Hindlimb muscle (tissue), 1 donor: ENCODE measurements at places on chromosomes 16 and 17.

- no peak for DNase-seq
Observed at GRCh38 chr17:76139801-76140660, 1.0 kb downstream of the FOXJ1 start.

DNA sequence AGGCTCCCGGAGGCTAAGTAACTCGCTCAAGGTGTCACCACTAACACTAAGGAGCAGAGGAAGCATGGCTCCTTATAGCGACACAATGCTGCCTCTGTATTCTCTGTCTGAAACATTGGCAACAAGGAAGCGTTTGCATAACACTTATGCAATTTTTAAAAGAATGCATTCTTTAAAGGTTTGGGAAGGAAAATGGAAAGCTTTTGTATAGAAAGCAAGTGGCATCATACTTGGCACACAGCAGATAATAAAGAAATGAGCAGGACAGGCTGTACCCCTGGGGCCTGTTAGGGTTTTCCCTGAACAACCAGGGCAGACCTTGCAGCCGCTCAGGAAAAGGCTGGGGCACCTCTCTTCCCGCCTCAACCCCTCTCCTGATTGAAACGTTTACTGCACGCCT lies 36.9 kb downstream of the PPL start:
- DNase-seq: no peak

GRCh38 chr17:47716375-47716774 lies 16.7 kb upstream of the TBX21 start:
- DNase-seq: no peak

DNA sequence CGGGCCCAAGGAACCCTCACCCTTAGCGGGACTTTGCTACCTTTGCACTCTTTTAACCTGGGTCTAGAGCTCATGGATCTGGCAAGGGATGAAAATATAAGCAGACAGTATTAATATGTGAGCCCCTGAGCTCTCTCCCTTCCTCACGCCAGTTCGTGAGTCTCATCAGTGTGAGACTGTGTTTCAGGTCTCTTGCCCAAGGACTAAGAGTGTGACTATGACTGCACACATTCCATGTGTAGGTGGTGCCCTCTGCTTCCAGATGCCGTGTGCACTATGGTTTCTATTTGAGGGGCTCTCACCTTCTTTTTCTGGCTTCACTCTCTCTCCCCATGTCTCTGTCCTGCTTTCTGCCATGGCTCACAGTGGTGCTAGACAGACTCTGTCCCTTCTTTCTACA lies 40.5 kb downstream of the DHRS7B start:
- no peak for DNase-seq

- no peak for DNase-seq
Observed at GRCh38 chr17:64718058-64718457, 56.0 kb upstream of the SMURF2 start.

- no peak for DNase-seq
Observed at GRCh38 chr16:79099716-79100115, 500.8 kb downstream of the MAF start.

DNA sequence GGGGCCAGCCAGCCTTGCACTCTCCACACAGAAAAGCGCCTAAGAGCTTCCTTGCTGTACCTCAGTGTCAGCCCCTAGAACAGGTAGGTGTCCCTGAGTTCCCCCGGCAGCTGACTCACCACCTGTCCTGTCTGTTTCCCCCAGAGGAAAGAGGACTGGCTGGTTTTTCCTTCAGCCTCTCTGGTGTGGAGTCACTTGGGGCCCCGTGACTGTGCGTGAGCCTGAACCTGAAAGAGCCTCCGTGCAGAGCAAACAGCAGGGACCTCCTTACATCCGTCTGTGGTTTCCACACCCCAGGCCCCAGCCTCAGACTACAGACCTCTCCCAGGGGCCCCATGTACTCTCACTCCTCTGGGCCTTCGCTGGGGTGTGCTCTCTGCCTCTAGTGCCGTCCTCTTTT lies 87.8 kb downstream of the GNAO1 start:
- no peak for DNase-seq

DNA sequence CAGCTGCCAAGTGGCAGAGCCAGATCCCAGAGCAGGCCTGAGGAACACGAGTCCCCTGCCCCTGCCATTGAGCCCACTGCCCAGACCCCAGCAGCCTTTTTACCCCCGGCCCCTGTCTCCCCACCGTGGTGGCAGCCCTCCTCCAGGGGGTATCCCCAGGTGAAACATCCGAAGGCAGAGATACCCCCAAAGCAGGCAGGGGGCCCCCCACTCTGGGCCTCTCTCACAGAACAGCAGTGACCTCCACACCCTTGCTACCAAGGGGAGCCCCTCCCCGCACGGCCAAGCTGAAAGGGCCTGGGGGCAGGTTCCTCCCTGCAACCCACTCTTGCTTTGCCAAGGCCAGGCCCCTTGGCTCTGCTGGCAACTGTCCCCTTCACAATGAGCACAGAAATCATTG lies 142.2 kb downstream of the ENGASE start:
- DNase-seq: no peak

- DNase-seq: no peak
Observed at GRCh38 chr16:19354371-19354770, 63.3 kb upstream of the TMC5 start.

DNA sequence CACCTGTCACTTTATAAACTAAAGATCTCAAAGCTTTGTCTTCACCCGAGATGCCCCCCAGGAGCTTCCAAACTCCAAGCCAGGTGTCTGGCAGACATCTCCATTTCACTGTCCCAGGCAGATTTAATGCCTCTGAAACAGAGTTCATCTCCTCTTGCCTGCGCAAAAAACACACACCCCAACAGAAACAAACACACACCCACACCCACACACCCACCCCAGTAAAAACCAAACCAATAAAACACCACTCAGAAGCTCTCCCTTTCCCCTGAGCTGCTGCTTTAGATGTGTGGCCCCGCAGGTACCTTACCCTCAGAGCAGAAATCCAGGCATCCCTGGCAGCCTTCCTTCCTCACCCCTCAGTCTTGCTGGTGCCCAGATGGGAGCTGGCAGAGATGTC lies 14.4 kb downstream of the SEC14L1 start:
- DNase-seq: no peak

DNA sequence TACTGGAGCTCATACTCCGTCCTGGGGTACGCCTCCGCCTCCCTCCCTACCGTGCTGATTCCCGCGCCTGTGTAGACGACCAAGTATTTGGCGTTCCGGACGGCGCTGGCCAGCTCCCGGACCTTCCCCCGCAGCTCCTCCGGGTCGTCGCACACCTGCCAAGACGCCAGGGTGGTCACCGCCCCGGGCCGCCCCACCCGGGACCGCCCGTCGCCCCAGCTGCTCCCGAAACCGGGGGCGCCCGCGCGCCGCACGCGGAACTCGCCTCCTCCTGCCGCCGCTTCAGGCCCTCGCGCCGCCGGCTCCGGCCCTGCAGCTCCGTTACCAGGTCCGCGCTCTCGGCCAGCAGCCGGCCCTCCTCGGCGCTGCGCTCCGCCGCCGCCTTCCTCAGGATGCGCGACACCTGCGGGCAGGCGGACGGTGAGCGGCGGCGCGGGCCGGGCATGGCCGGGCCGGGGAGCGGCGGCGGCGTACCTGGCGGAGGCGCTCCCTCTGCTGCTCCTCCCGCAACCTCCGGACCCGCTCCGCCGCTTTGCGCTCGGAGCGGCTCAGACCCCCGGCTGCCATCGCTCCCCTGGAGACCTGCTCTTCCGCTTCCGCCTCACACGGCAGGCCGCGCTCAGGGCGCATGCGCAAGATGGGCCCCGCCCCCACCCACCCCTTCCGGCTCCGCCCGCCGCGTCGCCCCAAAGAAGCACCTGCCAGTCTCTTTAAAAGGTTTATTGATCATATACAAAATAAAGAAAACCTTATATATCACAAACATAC lies at the start of gene SIRT7:
Gene SIRT7 (minus strand): TSS at position 612 of the 768 bp plus-strand sequence. CDS start 45 bp downstream, at position 567.
- peak; percentile 80 for DNase-seq

GRCh38 chr17:45129940-45130680 lies 2.2 kb downstream of the PLCD3 start:
- no peak for DNase-seq

- DNase-seq: no peak
Observed at GRCh38 chr16:722835-723633, 2.1 kb downstream of the ANTKMT start.

GRCh38 chr17:5506307-5506706 lies 19.9 kb downstream of the MIS12 start:
- no peak for DNase-seq

DNA sequence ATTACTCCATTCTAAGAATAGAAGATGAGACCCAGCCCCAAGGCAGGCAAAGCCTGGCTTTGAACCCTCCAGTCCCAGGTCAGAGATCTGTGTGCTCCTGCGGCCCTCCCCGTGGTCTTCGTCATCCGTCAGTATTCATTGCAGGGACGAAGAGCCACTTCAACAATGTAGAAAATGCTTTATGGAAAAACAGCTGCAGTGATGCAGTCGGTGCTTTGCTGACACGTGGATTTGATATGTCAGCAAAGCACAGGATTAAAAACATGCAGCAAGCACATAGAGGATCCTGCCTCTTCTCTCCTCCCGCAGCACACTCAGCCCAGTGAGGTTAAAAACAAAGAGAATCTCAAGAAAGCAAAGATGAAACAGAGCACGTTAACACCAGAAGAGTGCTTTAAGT lies 117.1 kb upstream of the AXIN2 start:
- DNase-seq: peak; percentile 49

- DNase-seq: no peak
Observed at GRCh38 chr16:75702242-75702641, 981 bp upstream of the DUXB start.

DNA sequence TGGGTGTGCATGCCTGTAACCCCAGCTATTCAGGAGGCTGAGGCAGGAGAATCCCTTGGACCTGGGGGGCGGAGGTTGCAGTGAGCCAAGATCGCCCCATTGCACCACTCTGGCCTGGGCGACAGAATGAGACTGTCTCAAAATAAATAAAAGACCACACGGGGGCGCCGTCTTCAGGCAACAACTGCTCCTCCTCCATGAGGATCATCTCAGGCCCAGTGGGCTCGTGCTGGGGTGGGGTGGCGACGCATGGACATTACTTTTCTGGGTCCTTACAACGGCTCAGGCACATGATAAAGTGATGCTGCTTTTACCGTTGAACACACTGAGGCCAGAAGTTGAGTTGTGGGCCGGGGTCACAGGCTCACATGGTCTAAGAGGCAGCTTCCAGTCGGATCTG lies 56.2 kb downstream of the PRMT7 start:
- DNase-seq: no peak

DNA sequence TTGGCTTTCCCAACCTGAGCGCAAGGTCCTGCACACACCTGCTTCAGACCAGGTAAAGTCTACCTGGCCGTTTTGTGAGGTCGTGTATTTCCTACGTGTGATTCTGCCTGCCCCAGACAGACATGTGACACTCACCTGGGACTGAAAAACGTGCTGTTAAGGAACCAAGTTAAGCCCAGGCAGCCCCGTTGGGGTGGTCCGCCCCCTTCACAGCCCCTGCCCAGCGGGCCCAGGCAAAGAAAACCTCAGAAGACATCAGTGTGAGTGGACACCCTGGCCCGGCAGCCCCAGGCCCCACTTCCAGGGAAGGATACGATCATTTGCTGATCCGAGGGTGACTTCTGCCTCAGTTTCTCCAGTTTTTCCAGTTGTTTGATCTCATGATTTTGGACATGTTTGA lies 4.7 kb downstream of the CIBAR2 start:
- no peak for DNase-seq

- no peak for DNase-seq
Observed at GRCh38 chr17:42018339-42018738, 1.1 kb upstream of the DNAJC7 start.

GRCh38 chr16:6265968-6266367 lies 1066.7 kb upstream of the RBFOX1 start:
- DNase-seq: no peak

- no peak for DNase-seq
Observed at GRCh38 chr17:371583-371982, 19.0 kb upstream of the RPH3AL start.

- no peak for DNase-seq
Observed at GRCh38 chr17:34378664-34379101, 15.7 kb upstream of the CCL1 start.

DNA sequence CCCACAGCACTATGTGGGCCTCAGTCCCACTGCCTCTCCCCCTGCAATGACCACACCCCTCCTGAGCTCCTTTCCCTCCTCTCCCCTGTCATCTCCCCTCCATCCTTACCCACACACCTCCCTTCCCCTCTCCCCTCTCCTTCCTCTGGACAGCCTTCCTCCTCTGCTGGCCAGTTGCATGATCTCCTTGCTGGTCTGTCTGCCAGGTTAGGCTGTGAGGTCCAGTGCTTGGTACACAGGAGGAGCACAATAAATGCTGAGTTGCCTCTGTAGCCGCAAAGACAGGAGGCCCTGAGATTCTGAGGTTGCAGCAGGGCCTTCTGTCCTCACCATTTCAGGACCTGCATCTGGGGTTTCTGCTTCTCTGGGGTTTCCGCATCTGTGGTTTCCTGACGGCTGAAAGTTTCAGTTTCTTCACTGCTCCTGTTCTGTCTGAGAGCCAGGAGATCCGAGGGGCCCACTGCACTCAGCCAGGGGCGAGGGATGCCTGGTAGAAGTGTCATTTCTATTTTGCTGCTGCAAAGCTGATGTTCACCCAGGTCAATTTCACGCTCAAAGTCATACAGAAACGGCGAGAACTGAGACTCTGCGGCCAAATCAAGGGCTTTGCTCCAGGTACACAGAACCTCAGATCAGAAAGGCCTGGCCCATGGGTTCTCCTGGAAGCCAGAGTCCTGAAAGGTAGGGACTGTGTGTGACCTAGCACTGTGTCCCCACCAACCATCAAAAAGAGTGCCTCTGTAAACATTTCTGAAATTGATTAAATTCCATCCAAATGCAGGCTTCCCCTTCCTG lies 4.6 kb upstream of the SLC12A3 start:
- DNase-seq: no peak

DNA sequence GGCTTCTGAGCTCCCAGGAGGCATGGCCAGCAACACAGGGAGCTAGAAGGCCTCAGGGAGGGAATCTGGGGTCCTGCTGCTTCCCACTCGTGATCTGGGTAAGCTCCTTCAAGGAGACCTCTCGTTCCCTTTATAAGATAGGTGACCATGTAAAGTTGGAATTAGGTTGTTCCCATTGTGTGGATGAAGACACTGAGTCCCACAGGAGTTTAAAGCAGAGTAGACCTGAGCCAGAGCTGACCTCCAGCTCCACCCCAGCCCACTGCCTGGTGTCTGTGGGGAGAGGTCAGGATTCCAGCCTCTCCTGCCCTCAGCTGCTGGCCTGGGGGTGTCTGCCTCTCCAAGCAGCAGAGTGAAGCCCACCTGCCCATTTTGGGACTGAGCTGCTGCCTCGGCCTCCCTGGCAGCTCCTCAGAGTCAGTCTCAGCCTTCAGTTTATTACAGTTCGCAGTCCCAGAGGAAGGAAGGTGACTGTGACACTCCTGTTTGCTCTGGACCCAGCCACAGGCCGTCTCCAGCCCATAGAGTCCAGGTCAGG lies 33.1 kb upstream of the LGALS9 start:
- no peak for DNase-seq

DNA sequence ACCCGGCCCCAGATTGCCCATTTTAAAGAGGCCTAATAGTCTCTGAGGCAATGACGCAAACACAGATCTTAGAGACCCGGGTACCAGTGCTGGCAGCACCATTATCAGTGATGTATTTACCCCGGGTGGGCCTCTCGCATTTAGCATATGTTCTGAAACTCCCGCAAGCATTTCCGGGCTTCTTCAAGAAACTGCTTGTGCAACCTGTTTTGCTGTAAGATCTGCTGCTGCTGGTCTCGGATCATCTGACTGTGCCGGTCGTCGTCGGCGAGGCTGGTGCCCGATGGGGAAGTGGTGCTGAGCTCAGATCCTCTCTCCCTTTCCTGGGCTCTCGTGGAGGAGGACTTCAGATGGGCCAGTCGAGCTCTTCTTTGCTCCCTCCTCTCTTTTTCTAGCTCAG lies 12.5 kb downstream of the CEP295NL start:
- DNase-seq: no peak
